ENCODE measurements at places on chromosomes 12 and 14.
A peak's percentile ranks its signal among the peaks of the same experiment; 100 is the strongest.

DNA sequence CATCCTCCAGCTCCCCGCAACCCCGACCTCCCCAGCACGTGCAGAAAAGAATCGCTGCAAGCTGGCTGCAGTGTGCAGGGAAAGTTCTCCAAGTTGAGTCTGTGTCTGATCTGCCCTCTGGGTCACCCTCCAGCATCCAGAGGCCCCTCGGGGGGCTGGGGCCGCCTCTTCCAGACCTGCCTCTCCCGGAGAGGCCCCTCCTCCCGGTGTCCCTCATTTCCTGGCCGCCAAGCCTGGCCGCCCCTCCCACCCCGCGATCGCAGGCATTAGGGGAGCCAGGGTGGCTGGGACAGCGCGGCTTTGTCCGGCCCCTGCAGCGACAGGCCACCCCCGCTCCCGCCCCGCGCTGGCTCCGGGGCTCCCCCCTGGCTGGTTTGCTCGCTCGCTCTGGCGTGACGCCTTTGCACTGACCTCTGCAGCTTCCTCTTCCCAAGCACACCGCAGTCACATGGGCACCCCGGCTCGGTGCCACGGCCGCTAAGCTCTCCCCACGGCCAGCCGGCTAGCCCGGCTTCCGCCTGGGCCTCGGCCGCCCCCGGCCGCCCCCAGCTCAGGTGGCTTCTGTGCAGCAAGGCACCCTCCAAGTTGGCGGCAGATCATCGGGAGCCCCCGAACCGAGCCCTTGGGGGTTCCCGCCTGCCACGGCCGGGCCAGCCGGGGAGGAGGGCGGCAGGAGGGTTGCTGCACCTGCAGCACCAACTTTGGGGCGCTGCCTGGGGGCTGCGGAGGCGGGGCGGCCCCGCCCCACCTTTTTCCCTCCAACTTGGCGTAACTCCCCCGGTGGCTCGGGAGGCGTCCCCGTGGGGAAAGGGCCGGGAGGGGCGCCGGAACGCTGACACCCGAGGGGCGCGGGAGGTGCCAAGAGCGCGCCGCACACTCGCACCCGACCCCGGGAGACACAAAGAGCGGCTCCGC, 43.7 kb downstream of the KDM2B start:
- DNase-seq, result peak; percentile 59

GRCh38 chr12:106275458-106275857, 27.1 kb upstream of the TCP11L2 start:
- DNase-seq, result no peak

- DNase-seq, result peak; percentile 73
These were observed 90.0 kb upstream of the SLC38A4 start for GRCh38 chr12:46915836-46916235.

DNA sequence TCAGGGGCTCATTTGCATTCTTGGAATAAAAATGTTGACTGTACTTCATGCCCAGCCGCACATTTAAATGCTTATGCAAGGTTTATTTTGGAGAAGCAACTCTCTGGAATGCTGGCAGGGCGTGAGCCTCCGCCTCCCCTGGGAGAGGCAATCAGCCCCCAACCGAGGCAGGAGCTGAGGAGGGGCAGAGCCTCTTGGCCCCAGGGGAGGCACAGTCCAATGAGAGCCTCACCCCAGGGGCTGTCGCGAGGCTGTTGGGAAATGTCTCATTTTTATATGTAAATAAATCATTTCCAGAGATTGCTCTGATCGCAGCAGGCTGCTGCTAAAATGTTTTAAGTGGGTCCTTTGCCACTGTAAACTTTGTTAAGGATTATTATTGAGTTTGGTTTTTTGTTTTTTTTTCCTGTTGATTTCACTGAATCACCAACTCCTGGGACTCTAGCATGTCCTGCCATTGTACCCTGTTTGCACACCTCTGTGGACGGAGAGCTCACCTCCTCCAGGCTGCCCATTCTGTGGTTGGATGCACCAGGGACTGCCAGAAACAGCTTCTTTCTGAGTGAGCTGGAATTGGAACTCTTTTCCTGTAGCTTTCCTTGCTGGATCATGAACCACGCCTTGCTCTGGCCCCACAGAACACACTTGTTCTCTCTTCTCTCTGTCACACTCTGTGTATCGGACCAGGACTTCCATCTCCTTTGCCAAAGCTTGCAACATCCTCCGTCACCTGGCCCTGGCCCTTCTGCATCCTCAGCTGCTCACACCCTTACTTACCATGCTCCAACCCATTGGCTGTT, 46.9 kb upstream of the FAM181A start:
- DNase-seq, result no peak

DNA sequence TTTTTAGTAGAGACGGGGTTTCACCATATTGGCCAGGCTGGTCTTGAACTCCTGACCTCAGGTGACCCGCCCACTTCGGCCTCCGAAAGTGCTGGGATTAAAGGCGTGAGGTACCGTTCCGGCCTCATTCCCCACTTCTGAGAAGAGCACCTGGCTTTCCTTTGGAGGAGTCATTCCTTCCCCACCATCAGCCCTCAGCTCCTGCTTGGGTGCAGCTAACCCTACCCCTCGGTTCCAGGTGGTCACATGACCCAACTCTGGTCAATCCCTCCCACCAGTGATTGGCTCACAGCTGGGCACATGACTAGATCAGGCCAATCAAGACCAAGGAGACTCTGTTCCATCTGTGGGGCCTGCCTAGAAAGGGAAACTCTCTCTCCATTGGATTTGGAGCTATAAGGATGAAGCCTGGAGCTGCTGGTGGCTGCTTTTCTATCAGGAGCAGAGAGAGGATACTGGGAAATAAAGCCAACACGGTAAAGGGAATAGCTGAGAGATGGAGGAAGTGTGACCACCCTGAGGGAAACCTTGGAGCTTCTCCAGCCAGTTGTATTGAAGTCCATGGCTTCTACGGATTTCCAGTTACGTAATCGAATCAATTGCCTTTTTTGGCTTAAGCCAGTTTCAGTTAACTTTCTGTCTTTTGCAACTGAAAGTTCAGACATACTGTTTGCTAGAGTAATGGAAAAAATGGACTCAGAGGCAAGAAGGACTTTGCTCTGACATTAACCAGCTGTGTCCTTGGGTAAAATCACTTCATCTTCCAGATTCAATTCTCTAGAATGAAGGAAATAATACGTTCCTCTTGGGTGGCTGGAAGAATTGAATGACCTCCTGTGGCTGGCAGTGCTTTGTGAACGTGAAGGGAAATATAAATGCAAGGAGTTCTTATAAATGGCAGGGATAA, 19.7 kb upstream of the IFT81 start:
- no peak for DNase-seq

DNA sequence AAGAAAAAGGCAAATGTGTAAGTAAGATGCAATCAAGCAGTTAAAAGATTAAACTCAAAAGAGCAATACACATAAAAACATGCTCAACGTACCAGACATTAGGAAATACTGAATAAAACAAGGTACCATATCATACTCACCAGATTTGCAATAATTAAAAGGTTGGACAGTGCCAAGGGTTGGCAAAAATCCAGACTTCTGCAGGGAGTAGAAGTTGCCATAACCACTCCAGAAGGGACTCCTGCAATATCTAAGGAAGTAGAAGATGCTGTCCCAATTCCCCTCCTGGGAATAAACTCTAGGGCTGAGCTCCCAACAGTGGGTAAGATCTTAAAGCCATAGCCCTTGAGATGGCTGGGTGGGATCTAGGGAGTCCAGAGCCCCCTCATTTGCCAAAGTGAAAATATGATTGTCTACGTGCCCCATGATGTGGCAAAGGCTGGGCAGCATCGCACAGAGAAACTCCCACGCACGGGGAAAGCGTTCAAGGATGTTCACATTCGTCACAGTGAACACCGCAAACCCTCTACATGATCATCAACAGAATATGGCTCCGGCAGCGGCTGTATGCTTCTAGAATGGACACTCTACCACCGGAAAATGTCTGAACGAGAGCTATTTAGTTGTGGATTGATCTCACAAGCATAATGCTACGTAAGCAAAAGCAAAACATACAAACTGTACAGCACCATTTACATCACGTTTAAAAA, 12.3 kb downstream of the KCTD10 start:
- no peak for DNase-seq

DNA sequence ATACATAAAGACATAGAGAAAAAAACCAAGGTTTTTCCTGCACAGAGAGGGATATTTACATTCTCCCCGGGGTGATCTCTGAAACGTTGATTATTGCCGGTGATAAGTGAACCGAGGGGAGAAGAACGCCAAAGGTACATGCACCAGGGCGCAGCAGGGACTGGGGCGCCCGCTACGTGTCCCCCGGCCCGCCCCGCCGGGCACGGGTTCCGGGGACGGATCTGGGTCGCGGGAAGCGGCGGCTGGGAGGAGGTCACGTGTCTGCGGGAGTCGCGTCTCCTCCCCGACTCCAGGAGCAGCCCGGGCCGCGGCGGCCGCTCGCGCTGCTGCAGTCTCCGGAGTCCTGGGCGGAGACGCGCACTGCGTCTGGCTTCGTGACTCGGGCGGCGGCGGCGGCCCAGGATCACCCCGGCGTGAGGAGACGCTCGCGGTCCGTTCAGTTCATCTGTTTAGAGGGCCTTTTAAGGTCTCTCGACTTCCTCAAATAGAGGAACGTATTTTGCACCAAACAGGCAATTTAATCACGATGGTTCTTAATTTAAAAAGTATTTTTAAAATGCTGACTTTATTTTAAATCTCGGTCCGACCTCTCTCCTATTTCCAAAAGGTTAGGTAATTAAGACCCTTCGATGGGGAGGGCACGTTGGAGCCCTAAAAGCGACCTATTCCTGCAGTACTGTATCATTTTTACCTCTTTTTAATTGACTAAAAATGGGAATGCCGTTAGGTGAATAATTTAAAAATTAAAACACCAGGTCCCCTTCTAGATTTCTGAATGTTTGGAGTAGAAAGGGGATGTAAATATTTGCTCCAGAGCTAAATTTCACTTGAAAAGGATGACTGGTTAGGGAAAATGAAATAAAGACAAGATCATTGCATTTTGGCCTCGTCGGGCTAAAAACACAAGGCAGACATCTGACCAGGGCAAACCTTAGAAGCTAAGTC, 1.8 kb upstream of the BHLHE41 start:
- DNase-seq, result peak; percentile 59

DNA sequence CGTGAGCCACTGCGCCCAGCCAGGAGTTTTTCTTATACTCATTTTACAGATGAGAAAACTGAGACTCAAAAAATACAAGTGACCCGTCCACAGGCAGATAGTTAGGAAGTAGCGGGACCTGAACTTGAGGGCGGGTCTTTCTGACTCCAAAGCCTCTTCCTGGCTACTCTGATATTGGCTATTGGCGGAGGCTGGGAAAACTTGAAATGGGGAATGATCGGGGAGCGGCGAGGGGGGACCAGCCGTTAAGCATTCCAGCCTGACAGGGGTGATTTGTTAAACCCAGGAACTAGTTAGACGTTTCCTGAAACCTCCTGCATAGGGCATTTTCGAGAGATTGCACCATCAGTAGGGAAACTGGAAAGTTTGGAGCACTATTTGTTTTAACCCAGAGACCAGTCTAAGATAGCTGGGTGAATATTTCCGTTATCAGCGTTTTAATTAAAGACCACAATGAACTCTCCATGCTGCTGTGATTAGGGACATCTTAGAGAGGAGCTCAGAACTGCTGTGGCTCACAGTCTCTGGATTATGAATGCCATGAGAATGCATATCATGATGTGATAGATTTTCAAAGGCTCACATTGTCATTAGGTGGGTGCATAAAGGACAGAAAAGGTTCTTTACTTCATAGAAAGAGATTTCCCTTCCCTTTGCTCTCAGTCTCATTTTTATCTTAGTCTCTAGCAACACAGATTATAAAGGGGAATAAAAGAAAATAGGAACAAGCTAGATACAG, 2.5 kb downstream of the NR1H4 start:
- DNase-seq, result no peak

- DNase-seq, result no peak
These were observed 18.3 kb upstream of the TSPAN11 start for GRCh38 chr12:30908076-30908721.

DNA sequence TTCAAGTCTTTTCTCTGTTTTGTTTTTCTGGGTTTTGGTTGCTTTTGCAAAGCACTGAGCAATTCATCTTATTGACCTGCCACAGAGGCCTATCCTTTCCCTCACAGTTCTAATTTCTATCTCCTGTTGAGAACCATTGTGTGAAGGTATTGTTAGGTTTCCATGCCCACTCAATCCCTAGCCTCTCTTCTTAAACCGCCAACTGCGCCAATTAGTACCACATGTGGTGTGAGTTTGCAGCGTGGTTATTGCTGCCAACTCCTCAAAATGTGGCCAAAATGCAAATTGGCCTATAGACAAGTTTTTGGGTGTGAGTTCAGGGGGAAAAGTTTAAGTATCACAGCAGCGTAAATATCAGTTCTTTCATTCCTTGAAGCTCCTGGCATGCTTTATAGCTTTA, 232.6 kb downstream of the FLRT2 start:
- DNase-seq, result no peak

DNA sequence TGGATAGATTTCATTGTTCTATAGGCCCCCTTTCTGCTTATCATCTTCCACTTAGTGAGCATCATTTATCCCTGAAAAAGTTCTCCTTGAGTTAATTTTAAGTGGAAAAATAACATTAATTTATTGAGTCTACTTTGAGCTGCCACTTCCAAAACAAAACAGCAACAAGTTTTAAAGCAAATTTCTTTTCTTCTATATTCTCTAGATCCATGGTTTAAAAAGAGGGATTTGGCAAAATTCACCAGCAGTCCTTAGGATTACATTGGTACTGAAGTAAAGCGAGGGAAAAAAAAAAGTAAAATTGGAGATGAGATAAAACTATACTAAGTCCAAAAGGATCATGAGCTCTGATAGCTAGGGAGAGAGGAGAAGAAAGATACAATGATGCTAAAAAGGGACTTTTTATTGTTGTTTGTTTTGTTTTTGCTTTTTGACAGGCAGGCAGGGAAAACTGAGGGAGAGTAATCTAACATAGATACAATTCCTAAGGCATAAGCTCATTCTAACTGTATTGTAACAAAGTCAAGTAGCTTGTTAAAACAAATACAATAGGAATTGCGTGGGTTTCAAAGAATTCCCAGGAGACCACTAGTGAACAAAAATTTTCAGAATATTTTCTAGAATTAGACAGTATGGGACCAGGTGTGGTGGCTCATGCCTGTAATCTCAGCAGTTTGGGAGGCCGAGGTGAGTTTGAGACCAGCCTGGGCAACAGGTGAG, 19.2 kb upstream of the PLEKHA5 start:
- no peak for DNase-seq

- no peak for DNase-seq
These were observed 2.6 kb upstream of the LRRC10 start for GRCh38 chr12:69613351-69613750.

GRCh38 chr12:9759694-9760093, 1.0 kb downstream of the CD69 start:
- no peak for DNase-seq
